PC-9 (cell line): ENCODE measurements at places on chromosomes 11 and 22.

DNA sequence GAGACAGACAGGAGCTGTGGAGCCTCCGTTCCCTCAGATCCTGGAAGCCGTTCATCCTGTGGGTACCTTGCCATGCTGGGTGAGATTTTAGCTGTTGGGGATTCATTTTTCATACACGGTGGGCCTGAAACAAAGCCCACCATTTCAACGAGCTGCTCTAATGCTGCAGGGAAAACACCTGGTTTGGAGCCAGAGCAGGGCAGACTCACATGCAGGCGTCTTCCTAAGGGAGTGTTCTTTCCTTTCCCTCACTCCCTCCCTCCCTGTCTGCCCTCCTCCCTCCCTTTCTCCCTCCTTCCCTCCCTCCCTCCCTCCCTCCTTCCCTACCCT, 52.5 kb downstream of the CD6 start:
- DNase-seq: no peak

- DNase-seq: no peak
Observed at GRCh38 chr22:39236321-39237317, 8.2 kb downstream of the PDGFB start.

DNA sequence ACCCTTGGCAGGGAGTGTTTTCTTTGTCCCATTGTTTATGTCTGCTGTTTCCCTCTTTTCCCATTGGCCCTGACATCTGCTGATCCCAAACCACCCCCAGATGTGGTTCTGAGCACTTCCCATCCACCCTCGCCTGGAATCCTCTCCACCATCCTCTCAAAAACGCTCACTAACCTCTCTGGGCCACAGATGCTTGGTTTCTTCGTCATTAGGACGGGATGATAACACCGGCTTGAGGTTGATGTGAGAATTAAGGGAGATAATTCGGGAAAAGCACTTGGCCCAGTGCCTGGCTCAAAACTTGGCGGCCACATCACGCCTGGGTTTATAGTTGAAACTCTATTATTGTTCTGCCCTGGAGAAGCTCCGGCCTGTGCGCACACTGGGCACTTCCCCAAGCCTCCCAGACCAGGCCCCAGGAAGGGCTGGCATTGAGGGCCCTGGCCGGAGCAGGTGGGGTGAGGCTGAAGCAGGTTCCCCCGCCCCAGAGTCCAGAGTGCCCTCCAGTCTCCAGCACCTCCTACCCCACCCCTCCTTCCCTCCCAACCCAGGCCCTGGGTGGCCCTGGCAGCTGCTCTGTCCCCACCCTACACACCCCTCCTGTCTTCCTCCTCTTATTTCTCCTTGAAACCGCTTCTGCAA, 63.7 kb downstream of the CYTH4 start:
- no peak for DNase-seq

- no peak for DNase-seq
Observed at GRCh38 chr22:44782363-44782963, 30.1 kb downstream of the ARHGAP8 start.

DNA sequence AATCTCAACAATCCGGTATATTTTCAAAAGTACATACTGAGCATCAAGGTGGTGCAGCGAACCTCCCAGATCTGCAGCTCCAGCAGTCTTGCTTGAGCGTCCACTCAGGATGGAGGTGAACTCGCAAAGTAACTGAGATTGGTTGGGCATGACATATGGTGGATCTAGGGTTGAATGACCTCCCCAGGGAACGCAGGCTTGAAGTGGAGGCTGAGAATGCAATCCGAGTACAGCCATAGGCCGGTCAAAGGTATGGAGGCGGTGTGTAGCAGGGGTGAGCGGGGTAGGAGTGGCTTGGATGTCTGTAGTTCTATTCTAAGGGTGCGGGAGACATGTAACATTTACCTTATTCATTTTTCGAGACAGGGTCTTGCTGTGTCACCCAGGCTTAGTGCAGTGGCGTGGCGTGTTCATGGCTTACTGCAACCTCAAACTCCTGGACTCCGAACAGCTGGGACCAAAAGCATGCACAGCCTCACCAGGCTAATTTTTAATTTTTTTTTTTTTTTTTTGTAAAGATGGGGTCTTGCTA, 631 bp upstream of the C22orf39 start:
- DNase-seq: peak; percentile 10

DNA sequence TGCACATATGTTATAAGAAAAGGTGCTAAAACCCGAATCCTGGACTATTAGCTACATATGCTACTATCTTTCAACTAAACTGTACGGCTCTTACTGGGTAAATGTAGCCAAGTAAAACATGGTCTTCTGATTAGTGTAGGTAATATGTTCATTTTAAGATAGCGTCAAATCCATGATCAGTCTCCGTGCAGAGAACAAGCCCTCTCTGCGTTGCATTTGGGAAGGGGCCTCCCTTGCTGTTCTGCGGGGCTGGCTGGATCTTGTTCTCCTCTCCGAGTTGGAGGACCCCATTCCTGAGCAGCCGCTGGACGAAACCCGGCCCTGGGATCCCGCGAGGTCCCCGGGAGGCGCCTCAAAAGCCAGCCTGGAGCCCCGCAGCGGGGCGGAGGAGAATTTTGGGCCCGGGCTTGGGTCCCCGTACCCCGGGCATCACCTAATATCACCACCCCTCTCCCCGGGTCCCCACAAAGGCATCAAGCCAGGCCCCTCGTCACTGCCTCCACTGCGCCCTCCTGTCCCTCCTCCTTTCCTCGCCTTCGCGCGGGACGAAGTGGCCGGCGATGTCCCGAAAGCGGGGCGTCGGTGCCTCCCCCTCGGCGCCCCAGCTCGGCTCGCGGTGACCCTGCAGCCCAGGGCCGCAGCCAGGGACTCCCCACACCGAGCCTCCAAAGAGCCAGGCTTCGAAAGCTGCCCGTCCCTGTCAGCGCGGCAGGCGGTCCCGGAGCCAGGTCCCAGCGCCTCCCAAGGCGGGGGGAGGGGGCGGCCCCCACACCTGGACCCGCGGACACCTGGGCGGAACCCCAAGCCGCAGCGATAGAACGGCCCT, 54.5 kb upstream of the FBXO3 start:
- no peak for DNase-seq

GRCh38 chr11:95132956-95133355, 43.3 kb downstream of the ENDOD1 start:
- DNase-seq: peak; percentile 83

- no peak for DNase-seq
Observed at GRCh38 chr22:50090412-50090714, 557 bp downstream of the MOV10L1 start.

DNA sequence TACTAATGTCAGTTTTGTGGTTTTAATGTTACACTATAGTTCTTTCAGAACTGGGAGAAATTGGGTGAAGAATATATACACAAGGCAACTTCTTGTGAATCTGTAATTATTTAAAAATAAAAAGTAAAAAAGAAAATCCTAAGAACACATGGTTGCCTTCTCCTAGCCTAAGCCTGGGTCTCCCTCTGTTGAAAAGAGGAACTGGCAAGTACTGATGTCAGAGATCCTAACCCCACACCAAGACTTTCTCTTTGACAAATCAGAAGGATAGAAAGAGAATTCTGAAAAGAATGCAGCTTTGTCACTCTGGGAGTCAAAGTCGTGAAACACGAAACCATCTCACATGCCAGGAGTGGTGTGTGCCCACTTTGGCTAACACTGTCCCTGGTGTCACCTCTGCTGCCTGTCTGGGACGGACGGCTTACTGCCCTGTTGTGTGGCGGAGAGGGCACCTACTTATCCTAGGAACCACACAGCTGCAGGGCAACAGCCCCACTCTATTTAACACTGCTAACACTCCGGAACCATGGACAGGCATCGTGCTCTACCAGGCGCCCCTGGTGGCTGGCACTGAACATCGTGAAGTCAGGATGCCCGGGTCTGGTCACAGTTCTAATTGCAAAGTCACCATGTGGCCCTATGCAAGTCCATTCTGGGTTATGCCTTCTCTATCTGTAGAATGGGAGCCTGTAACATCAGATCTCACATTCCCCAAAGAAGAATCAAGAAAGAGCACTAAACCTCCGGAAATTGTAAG, 108.7 kb upstream of the CD82 start:
- DNase-seq: peak; percentile 8

GRCh38 chr11:110463153-110463552, 33.4 kb downstream of the FDX1 start:
- peak; percentile 12 for DNase-seq

DNA sequence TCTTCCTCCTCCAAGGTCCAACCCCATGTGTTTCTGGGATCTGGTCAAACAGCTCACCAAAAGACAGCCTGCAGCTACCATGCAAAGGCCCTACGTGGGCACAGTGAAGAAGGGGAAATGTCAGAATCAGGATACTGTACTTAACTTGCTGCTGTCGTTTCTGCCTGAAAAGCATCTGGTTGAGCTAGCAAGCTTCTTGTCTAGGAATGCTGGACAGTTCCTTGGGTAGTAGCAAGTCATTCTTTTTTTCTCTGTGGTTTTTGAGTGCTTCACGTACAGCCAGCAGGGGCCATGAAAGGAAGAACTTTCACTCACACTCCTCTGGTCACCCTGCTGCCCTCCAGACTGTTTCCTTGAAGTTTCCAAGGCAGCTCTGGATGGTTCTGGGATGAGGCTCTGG, 24.7 kb downstream of the RCOR2 start:
- DNase-seq: no peak

GRCh38 chr11:128341280-128342248, 245.8 kb downstream of the ETS1 start:
- DNase-seq: no peak

GRCh38 chr22:23696326-23696851, 5.6 kb downstream of the RGL4 start:
- no peak for DNase-seq

DNA sequence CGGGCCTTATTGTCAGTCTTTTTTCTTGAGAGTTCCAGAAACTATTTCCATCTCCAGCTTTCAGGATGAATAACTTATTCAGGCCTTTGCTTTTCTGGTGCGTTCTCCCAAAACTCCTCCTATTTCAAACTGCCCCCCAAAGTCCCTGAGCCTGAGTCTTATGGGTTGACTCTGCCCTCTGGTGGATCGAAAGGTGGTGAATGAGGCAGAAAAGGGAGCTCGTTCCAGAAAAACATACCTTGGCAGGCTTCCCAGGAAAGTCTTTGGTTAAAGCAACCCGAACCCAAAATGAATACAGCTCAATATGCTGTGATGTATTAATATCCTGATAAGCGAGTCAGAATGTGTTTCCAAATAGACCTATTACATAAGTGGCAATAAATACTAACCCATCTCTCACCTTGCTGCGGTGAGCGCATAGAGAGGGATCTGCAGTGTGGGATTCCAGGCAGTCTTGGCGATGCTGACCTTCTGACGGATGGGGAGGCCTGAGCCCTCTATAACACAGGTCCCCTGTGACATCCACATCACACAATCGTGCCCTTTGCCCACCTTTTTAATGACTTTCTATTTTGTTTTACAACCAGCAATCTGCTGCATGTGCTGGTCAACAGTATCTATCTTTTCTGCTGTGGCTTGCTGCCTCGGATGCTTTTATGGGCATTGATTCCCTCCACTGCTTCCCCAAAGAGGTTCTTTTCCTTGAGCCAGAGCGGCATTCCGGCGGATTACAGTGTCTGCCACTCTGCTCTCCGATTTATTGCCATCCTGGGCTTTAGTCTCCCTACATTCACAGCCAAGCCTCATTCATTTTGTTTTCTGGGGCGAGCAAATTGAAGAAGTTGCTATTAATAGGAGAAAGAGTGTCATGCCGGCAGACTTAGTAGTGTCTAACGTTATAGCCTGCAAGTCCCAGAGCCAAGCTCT, 756.8 kb downstream of the NTM start:
- DNase-seq: no peak

GRCh38 chr22:45316796-45317526, 7.2 kb downstream of the FAM118A start:
- no peak for DNase-seq

DNA sequence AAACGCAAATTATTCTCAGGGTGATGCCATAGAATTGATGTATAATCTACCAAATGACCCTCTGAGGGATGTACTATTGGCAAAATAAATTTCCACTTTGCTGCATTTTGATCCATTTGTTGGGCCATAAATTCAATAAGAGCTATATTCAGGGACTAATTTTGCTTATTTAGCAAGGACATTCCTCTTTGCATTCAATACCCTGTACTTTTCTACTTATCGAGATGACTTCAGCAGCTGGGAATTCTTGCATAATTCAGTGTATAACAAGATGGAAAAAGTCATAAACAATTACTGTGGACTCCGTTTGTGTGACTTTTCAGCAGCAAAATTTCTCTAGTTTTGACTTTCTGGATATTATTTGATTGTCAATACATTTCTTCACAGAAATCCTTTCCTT, 744.7 kb upstream of the CCDC179 start:
- DNase-seq: no peak

- no peak for DNase-seq
Observed at GRCh38 chr11:75820645-75821044, 5.6 kb downstream of the UVRAG start.

- DNase-seq: no peak
Observed at GRCh38 chr11:8403310-8403709, 139.6 kb upstream of the LMO1 start.

DNA sequence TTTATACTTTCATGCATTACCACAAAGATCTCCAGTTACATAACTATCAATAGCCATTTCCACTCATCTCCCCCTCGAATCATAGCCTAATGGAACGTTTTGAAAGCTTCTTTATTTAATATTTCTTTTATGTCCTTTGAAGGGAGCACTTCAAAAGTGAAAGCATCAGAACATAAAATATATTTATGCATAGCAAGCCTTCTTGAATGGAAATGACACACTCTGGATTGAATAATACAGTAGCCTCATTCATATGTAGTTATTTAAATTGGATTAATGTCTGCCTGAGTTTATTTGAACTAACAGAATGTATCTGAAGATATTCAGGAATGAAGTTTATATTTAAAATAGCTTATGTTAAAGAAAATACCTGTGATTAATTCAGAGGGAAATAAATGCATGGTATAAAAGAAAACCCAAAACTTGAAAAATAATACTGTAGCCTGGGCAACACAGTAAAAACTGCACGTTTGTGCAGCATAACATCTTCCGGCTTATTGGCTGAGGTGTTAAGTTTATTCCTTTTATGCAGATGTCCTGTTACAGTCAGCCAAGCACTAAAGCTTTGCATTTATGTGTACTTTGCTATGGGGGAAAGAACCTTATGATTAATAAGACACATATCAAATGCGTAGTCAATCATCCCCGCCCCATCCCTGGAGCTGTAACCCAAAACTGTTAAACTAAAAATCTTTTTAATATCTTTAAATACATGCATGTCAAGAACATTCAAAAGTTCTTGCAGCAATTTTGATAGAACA, 22.0 kb downstream of the OOSP3 start:
- DNase-seq: no peak

GRCh38 chr11:36034551-36035331, 90.9 kb downstream of the LDLRAD3 start:
- DNase-seq: peak; percentile 97

GRCh38 chr11:34416766-34417165, 22.0 kb upstream of the CAT start:
- DNase-seq: no peak

DNA sequence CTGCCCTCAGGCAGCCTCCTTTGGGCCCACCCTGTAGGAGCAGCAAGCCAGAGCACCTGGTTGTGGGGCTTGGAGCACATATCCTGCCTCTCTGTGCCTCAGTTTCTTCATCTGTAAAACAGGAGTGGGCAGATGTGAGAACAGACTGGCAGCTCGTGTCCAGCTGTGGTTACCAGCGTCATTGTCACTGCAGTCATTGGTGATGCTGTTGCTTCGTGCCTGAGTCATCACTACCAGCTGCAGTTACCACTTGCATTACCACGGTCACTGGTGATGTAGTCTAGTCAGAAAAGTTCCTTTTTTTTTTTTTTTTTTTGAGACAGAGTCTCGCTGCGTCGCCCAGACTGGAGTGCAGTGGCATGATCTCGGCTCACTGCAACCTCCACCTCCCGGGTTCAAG, 20.4 kb downstream of the RSPH14 start:
- no peak for DNase-seq
